Activated T-helper 1 cell treated with Interleukin-2 at 50 U/mL for 16 hours (primary cell): ENCODE measurements at places on chromosomes 7 and 10.

- DNase-seq = no peak
These were observed 21.7 kb downstream of the CRHR2 start for GRCh38 chr7:30660331-30661255.

DNA sequence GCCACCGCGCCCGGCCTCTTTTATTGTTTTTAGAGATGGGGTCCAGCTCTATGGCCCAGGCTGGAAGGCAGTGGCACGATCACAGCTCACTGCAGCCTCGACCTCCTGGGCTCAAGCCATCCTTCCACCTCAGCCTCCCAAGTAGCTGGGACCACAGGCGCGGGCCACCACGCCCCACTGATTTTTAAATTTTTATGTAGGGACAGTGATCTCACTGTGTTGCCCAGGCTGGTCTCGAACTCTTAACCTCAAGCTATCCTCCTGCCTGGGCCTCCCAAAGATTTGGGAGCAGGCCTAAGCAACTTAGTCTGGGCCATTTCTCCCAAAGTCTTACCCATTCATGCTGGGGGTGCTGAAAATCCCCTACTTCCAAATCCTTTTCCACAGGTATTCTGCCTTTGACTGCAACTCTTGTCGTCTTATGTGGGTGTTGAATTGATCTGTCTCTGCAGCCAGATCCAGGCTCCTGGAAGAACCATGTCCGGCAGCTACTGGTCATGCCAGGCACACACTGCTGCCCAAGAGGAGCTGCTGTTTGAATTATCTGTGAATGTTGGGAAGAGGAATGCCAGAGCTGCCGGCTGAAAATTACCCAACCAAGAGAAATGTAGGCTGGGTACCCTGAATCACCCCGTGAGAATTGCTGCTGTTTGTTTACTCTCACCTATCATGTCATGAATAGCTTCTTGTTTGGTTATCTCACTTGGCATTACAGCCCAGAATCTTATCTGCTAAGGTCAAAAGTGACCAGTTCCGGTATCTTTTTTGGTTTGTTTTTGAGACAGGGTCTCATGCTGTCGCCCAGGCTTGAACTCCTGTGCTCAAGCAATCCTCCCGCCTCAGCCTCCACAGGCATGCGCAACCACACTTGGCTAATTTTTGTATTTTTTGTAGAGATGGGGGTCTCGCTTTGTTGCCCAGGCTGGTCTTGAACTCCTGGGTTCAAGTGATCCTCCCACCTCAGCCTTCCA, 1.1 kb downstream of the ZDHHC4 start:
- no peak for DNase-seq

GRCh38 chr7:90599038-90599437, 2.9 kb downstream of the CDK14 start:
- no peak for DNase-seq

DNA sequence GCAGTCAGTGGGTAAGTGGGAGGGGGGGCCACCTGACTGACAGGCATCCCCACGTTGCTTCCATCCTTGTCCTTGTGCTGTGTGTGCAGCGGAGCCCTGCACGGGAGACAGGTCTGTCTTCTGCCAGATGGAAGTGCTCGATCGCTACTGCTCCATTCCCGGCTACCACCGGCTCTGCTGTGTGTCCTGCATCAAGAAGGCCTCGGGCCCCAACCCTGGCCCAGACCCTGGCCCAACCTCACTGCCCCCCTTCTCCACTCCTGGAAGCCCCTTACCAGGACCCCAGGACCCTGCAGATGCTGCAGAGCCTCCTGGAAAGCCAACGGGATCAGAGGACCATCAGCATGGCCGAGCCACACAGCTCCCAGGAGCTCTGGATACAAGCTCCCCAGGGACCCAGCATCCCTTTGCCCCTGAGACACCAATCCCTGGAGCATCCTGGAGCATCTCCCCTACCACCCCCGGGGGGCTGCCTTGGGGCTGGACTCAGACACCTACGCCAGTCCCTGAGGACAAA, 24.8 kb downstream of the TBATA start:
- no peak for DNase-seq

DNA sequence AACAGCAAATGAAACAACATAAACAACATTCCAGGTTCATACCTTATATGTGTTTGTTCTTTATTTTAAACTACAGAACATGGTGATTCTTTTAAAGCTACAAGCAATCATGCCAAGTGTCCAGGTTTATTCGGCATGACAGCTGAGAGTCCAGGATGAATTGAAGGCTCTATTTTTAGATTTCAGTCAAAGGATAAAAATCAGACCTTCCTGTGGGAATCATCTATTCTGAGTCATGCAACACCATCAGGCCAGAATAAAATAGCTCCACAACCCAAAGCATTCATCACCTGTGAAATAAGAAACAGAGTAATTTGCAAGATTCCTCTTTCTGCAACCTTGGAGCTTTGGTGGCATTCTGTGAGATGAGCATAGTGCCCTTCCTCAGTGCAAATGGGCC, 292.4 kb upstream of the MYO3A start:
- DNase-seq = no peak

- no peak for DNase-seq
These were observed 48.0 kb upstream of the CAMK2B start for GRCh38 chr7:44373418-44373740.

- no peak for DNase-seq
These were observed at the start of gene USP54 for GRCh38 chr10:73590881-73591799. Gene USP54 (minus strand): TSS chr10:73591342. CDS start chr10:73575658, 15,684 bp downstream.

DNA sequence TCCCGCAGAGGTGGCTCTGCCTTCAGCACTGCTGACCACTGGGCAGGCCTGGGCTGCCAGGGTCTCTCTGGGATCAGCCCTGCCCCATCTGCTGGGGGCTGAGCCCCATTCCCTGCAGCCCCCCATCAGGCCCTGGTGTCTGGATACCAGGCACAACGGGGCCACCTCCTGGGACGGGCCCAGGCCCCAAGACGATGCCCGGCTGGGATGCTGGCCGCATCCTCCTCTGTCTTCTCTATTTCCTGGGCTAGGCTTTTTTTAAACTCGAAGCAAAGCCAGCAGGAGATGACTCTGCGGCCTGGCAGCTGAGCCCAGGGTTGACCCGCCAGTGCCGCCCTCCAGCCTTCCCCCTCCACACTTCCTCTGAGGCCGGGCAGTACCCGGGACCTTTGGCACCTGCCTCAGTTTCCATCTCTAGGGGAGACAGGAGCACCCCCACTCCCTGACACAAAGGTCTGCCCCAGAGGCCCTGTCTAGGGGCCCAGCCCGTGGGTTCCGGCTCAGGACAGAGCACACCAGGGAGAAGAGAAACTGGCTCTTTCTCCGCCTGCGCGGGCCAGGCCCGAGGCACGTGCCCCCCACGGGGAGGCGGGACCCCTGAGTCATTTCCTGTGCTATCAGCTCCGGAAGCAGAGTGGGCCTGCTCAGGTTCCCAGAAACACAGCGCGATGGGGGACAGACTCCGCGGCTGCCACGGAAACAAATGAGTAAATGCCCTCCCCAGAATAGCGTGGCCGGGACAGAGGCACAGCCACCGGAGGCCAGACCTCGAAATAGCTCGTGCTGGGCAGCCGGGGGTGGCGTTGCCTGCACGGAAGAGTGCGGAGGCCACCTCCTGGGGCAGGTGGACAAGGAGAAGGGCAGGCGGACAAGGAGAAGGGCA, 84.6 kb upstream of the PDGFA start:
- DNase-seq = peak; percentile 89

DNA sequence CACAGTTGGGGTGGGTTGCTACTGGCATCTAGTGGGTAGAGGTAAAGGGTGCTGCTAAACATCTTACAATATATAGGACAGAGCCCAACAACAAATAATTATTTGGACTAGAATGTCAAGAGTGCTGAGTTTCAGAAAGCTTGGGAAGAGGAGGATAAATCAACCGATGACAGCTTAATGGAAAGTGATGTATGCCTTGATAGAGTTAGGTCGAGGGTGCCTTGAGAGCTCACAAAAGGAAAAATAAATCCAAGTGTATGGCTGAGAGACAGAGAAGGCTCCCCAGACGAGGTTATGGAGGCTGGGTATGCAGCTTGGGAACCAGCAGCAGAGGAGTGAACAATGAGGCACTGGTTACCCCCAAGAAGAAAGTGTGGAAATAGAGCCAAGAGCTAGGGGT, 211.1 kb downstream of the HDAC9 start:
- no peak for DNase-seq

GRCh38 chr10:80356563-80356988, at the start of the genes DYDC1 and DYDC2:
Gene DYDC1 (minus strand): TSS chr10:80356755. CDS start chr10:80352601, 4,154 bp downstream.
Gene DYDC2 (plus strand): TSS chr10:80356781. CDS start chr10:80362444, 5,663 bp downstream.
- DNase-seq = peak; percentile 17

DNA sequence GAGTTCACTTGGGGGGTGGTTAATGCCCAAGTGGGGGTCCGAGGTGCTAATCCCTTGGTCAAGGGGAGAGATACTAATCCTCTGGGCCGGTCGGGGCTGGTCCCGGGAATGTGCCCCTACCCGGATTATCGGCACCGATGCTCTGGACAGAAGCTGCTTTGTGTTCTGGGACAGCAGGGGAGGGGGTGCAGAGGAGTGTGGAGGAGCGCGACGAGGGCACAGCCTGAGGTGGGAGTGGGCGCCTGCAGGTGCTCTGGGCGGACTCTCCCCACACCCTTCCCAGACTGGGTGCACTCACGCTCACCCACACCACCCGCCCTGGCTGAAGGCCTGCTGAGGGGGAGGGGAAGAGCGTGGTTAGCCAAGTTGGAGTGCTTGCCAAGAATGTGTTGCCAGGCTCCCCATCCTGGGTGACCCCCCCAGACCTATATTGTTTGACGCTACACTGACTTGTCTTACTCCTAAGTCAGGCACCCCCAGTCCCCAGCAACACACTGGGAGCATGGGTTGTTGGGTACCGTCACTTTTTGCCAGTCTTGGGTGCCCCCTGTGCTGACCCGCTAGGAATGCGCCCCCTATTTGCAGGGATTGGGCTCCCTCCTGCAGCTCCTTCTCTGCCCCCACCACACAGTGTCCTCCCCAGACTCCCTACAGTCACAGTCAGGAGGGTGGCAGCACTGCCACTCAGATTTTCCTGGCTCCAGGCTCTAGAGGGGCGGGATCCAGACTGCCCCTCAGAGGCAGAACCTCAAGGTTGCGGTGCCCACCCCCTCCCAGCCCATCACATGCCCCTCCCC, 1.2 kb downstream of the SLC4A2 start:
- no peak for DNase-seq

DNA sequence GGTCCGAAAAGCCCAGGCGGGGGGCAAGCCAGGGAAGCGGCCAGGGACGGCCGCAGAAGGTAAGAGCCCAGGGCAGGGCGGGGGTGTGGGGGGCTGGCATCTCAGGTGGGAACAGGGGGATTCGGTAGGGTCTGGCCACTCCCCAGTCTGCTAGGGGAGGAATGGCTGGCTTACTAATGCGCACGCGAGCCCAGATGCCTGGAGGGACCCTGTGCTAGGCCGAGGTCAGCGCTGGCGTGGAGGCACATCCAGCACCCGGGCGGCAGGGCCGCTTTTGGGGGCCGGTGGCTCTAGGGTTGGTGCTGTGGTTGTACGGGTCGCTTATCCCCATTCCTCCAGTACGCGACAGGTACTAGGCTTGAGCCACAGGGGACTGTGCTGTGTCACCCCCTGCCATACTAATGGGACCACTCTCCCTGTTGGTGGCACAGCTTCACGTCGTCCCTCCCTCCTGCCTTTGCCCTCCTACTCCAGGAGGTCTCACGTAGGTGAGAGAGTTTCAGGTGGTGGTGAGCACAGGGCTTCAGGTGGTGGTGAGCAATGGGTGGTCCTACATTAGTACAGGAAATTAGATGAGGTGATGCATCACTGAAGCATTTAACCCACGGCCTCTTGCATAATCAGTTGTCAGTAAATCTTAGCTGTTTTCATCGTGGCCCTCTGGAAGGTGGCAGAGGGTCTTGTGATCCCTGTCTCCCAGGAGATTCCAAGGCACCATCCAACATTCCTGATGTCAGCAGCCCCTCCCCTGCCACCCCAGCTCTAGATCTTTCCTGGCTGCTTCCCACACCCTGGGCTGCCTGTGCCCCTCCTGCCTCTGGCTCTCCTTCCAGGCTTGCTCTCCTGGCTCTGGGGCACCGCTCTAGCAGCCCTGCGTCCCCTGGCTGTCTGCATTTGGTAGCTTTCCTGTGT, 971 bp downstream of the AEBP1 start:
- DNase-seq = no peak

GRCh38 chr10:62625484-62625883, 179.0 kb upstream of the ADO start:
- DNase-seq = no peak

DNA sequence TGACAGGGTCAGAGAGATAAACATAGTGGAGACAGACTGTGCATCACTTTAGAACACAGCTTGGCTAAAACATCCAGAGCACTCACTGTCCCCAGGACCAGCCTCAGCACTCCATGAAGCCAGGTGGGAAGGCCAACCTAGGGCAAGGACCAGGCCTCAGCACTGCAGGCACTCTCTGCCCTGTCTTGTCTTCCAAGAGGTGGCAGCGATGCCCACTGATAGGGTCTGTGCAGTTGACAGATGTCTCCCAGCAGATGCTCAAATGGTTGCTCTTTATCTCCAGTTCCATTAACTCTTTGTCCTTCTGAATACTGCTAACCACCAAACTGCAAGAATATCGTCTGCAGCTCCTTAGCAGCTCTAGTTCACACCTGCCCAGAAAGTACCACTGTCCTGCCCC, 9.1 kb downstream of the DDX56 start:
- DNase-seq = no peak

GRCh38 chr10:44934416-44935200, 23.5 kb downstream of the TMEM72 start:
- DNase-seq = no peak

GRCh38 chr10:91552274-91553095, 80.4 kb downstream of the PPP1R3C start:
- no peak for DNase-seq

- no peak for DNase-seq
These were observed 933.1 kb upstream of the LRRN3 start for GRCh38 chr7:110157631-110158362.

GRCh38 chr10:35657621-35658020, 15.5 kb upstream of the FZD8 start:
- DNase-seq = no peak

- no peak for DNase-seq
These were observed 121.0 kb upstream of the THSD7A start for GRCh38 chr7:11952972-11953371.

DNA sequence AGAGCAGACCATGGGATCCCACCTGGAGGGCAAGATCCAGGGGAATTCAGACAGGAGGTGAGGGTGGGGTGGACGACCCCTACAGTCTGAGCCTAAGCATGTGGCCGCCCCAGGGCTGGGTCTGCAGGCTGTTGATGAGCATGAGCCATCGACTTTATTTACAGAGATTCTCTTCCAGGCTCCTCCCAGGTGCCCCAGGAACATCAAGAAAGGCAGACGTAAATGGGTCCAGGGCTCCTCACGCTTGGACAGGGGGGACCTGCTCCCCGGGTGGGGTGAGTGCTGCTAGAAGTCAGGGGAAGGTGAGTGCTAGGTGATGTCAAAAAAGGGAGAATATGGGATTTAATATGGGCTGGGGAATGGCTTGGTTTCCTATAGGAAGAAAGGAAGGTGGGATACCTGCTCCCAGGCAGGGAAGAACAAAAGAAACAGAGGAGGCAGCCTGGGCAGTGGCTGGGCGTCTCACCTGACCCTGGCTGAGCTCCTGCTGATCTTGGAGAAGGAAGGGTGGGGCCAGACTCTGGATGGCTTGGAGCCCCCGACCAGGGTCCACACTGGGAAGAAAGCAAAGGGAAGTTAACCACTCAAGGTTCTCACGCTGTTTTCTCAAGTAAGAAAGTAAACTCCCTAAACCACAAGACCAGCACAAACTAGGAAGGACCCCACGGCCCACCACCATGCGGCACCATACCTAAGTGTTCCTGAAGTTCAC, 162.1 kb upstream of the SHH start:
- DNase-seq = no peak

- DNase-seq = no peak
These were observed 669 bp downstream of the PI4K2A start for GRCh38 chr10:97640868-97641811.

- no peak for DNase-seq
These were observed 33.4 kb upstream of the PDGFA start for GRCh38 chr7:552868-553635.

- DNase-seq = no peak
These were observed 12.2 kb downstream of the PRKCQ start for GRCh38 chr10:6567884-6568283.
